ENCODE measurements at places on chromosomes 13 and 19.
A peak's percentile ranks its signal among the peaks of the same experiment; 100 is the strongest.

GRCh38 chr13:33514362-33514761 lies 228.8 kb upstream of the STARD13 start:
- DNase-seq: no peak

GRCh38 chr19:37227996-37228395 lies 10.0 kb downstream of the ZNF383 start:
- no peak for DNase-seq

- DNase-seq: no peak
Measured at GRCh38 chr13:110170882-110171281, 136.1 kb downstream of the COL4A1 start.

- DNase-seq: peak; percentile 45
Measured at GRCh38 chr13:110445183-110445582, 116.3 kb downstream of the RAB20 start.

GRCh38 chr19:51733742-51734522 lies 10.1 kb upstream of the HAS1 start:
- DNase-seq: no peak

DNA sequence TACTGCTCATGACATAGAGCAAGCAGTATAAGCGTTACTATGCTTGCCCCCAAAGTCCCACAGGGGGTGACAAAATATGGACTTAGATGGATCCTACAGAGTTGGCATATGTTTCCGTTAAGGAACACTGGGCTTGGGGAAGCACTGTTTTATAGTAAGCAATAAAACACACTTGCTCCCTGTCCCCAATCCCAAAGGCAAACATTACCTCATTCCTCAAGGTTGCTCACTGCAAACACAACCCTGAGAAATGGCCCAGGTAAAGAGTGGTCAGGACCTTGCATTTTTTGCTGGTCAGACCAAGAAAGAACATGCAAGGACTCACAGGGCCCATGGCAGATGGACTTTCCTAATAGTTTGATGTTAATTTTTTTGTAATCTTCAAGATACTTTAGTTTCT lies 32.3 kb downstream of the UGGT2 start:
- no peak for DNase-seq

- peak; percentile 38 for DNase-seq
Measured at GRCh38 chr19:38044267-38045111, 137.5 kb downstream of the SIPA1L3 start.

- no peak for DNase-seq
Measured at GRCh38 chr19:57263244-57263741, 17.0 kb upstream of the ZNF460 start.

DNA sequence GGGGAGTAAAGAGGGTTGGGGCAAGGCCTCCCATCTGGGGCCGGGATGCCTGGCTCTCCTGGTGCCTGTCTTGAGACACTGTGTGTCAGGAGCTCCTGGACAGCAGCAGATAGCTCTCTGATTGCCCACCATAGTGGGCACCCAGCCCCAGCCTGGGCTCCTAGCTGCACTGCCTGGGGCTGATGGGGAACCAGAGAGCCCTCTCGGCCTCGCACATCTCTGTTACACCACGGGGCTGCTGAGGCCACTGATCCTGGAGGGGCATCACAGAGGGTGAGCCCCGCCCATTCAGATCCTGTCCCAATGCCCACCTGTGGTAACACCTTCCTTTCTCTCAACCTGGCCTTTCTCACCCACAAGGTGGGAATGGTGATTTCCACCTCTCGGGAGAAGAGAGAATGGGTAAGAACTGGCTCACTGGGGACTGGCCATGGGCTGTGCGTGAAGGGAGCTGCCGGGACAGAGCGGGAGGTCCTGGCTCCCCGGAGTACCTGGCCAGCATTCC lies 135.9 kb downstream of the URI1 start:
- DNase-seq: no peak

DNA sequence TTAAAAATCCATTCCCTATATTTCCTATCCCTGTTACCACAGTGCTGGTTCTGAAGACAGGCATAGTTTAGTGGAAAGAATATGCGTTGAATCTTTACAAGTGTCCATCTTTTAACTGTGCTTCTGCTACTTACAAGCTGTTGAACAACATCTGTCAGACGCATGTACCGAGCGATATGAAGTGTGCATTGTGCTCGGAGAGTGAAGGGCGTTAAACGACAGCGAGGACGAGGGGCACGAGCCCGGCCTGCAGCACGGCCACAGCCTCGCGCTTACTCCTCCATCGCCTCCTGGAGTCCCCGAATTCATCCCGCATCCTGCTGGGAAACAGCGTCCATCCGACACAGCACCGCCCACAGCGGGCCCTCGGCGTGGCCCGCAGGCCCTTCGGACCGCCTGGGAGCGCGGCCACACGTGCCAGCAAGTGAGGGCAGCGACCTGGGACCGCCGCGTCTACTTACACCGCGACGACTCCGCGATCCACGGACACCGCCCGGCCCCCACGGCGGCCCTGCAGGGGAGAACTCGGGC lies 514 bp downstream of the PCID2 start:
- DNase-seq: peak; percentile 77

DNA sequence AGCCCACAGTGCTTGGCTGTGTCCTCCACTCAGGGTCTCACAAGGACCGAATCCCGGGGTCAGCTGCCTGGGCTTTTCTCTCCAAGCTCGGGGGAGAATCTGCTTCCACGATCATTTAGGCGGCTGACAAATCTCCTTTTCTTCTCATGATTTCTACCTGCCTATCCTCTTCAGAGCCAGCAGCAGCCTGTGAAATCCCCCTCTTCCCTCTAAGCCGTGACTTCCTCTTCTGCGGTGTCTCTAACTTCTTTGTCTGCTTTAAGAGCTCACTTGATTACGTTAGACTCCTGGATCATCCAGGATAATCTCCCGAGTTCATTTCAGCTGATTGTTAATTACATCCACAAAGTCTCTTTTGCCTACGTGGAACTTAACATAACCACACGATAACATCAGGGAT lies 22.5 kb upstream of the ZNF845 start:
- DNase-seq: no peak

- DNase-seq: peak; percentile 73
Measured at GRCh38 chr19:15264061-15264932, 32.0 kb upstream of the EPHX3 start.

- peak; percentile 69 for DNase-seq
Measured at GRCh38 chr19:3343619-3344502, 22.5 kb upstream of the NFIC start.

DNA sequence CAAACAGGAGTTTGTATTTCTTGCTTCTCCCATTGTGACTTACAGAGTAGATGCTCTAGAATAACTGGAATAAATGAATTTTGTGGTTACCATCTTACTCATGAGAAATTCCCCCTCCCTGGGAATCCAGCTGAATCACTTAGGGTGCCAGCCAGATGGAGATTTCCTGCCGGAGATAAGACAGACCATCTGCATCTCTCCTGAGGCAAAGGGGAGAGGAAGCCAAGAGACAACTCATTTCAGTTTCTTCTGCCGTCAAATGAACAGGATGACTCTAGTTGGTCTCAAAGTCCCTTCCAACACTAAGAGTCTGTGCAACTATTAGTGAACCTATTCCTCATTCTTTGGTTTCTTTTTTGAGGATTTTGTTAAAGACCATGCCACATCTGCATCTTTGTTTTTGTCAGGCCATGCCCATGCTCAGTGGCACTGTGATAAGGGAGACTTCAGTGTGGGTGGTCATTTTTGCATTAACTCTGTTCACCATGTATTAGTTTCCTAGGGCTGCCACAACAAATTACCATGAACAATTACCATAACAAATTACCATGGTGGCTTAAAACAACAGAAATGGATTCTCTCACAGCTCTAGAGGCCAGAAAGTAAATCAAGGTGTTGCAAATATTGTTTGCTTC lies 112.8 kb downstream of the NDFIP2 start:
- no peak for DNase-seq

- DNase-seq: peak; percentile 81
Measured at GRCh38 chr19:14138576-14139265, 2.3 kb upstream of the ASF1B start.

- DNase-seq: no peak
Measured at GRCh38 chr19:16038196-16038695, 38.0 kb upstream of the TPM4 start.

- DNase-seq: peak; percentile 55
Measured at GRCh38 chr13:20400774-20401173, 124.9 kb downstream of the CRYL1 start.

- DNase-seq: peak; percentile 22
Measured at GRCh38 chr19:50384685-50385535, 763 bp downstream of the POLD1 start.

GRCh38 chr13:71902676-71903075 lies 35.7 kb upstream of the DACH1 start:
- no peak for DNase-seq

GRCh38 chr13:76992548-76993001 lies 694 bp downstream of the CLN5 start:
- peak; percentile 75 for DNase-seq

GRCh38 chr13:20696073-20696472 lies 7.4 kb upstream of the IL17D start:
- DNase-seq: no peak

GRCh38 chr13:103812558-103812957 lies 746.3 kb upstream of the SLC10A2 start:
- DNase-seq: no peak

GRCh38 chr13:33958964-33959363 lies 141.0 kb downstream of the RFC3 start:
- DNase-seq: no peak

- no peak for DNase-seq
Measured at GRCh38 chr13:48491423-48492095, 41.3 kb downstream of the RCBTB2 start.

DNA sequence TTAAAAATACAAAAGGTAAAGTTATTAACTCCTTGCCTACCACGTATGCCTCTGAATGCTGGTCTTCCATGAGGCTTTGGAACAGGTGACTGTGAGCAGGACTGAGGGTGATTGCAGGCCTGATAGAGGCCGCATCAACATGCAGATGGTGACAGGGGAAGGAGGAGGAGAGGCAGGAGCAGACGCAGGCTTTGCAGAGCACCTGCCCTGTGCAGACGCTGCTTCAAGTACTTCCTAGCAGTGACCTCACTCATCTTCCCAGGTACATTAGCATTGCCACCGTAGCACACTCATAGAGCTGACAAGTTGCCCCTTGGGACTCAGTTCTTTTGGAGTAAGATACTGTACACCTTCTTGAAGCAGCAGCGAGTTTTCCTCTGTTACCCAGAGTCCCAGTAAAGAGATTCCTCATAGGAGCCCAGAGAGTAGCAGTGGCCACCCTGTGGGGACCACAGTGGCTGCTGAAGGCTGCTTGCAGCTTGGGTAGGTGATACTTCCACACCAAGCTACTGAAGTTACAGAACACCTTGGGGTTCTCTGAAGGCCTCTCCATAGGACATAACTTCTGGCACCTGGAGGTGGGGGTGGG lies 56.0 kb downstream of the ZNF536 start:
- no peak for DNase-seq

GRCh38 chr19:5254944-5255343 lies 85.7 kb downstream of the PTPRS start:
- DNase-seq: no peak

DNA sequence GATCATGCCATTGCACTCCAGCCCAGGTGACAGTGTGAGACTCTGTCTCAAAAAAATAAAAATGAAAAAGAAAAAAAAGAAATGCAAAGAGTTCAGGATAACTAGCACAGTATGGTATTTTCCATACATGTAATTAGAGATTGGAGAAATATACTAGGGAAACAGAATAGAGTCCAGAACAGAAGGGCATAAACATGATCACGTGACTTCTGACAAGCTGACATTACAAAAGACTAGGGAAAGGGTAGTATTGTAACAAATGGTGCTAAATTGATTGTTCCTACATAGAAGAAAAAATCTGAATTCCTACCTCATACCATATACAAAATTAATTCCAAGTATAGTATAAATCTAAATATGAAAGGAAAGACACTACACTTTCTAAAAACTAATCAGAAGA lies 1.3 kb upstream of the NLRP5 start:
- no peak for DNase-seq

- DNase-seq: peak; percentile 16
Measured at GRCh38 chr19:36638862-36639510, 27.7 kb downstream of the ZNF461 start.

DNA sequence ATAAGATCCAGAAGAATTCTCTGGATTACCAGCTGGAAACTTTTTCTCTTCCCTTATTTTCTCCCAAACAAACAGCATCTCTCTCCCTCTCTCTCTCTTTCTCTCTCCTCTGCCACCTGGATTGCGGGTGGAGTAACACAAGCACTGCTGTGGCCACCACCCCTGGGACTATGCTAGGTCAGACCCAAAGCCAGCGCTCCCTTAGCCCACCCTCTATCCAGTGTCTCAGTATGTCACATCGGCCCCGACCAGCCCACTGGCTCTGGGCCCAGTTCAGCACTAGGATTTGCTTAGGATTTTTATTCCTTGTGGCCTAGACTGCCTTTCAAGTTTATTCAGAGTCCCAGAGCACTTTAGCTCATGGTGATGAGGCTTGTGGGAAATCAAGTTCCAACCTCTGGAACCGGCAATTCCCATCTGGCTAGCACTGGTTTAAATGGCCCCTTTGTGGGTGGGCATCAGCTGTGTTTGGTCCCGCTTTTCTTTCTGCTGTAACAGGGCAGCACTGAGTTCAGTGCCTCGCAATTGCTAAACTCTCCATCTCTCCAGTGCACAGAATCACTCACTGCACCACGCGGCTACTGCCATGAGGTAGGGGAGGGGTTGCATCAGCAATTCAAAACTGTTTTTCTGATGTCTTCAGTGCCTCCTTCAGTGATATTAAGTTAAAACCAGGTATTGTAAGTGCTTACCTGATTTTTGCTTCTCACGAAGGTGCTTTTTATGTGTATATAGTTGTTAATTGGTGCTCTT lies 1623.1 kb downstream of the SLITRK5 start:
- DNase-seq: no peak

DNA sequence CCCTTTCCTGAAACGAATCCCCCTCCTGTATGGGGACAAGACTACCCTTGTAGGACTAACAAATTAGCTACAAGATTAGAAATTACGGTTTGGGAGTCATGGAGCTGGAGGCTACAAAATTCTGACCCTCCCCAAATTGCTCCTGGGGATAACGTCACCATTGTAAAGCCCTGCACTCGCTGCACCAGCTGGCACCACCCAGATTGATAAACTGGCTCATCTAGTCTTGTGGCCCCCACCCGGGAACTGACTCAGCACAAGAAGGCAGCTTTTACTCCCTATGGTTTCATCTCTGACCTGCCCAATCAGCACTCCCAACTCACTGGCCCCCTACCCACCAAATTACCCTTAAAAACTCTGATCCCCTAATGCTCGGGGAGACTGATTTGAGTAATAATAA lies 150.6 kb upstream of the TSC22D1 start:
- DNase-seq: no peak

GRCh38 chr13:106471957-106472543 lies 63.4 kb downstream of the EFNB2 start:
- peak; percentile 89 for DNase-seq

GRCh38 chr13:98665638-98665995 lies 86.9 kb downstream of the SLC15A1 start:
- no peak for DNase-seq

GRCh38 chr19:54333586-54334298 lies 5.2 kb downstream of the LILRA4 start:
- no peak for DNase-seq
